HL-60 (cell line): ENCODE measurements at places on chromosomes 11 and 22.
A peak's percentile ranks its signal among the peaks of the same experiment; 100 is the strongest.

GRCh38 chr22:48142388-48142787 is 1379.9 kb downstream of the TBC1D22A start:
- no peak for DNase-seq

GRCh38 chr11:2149864-2150847 is 10.9 kb downstream of the INS start:
- DNase-seq = no peak

GRCh38 chr11:2107521-2107920 is 31.7 kb downstream of the IGF2 start:
- DNase-seq = no peak

DNA sequence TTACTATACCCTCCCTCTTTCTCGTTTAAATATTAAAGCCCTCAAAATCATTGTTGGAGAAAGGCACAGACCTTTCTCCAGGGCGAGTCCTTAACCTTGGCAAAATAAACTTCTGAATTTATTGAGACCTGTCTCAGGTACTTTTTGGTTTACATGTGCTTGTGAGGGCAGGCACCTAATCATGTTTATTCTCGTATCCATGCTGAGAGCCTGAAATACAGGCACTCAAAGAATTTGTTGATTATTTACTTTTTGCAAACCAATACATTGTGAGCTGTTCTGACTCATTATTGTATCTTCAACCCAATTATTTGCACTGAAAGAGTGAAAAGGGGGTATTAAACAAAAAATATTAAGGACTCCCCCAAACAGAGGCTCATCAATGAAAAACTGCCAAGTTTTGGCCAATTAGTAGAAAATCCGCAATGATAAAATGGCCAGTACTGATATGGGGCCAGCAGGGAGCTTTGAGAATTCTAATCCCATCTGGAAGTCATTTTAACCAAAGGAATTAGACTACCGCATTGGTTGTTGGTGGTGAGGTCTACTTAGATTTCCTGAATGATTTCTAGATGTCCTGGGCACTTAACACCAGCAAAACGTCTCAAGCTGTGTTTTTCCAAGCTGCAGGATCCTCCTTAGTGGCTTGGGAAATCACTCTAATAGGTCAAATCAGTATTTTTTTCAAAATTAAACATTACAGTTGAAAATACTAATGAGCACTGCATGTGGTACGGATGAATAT is 157.3 kb downstream of the SWAP70 start:
- no peak for DNase-seq

DNA sequence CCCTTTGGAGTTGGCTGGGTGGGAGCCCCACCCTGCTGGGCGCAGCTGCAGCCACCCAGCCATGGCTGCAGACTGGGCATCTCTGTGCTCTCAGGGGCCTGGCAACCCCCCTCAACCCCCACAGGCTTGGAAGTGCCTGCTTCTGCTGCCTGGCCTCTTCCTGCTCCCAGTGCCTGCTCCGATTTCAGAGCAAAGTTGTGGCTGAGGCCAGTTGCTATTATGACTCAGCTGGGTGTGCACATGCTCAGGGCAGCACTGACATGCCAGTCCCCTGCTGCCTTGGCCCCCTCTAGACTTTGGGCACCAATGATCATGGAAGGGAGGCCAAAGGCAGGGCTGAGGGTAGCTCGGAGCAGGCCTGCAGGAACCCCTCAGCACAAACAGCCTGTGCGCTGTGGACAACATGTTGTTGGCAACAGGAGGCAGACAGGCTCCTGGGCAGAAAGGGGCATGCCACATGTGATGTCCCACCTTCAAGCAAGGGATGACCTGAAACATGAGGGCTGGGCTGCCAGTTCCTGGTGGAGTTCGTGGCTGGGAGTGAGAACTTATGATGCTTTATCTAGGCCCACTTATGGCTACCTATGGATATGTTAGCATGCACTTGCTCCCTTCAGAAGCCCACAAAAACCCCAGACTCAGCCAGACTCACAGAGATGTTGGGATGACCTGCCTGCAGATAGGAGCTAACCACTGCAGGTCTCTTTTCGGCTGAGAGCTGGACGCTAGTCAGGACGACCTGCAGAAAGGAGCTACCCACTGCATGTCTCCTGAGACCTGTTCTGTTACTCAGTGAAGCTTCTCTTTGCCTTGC is 96.4 kb upstream of the AMOTL1 start:
- no peak for DNase-seq

DNA sequence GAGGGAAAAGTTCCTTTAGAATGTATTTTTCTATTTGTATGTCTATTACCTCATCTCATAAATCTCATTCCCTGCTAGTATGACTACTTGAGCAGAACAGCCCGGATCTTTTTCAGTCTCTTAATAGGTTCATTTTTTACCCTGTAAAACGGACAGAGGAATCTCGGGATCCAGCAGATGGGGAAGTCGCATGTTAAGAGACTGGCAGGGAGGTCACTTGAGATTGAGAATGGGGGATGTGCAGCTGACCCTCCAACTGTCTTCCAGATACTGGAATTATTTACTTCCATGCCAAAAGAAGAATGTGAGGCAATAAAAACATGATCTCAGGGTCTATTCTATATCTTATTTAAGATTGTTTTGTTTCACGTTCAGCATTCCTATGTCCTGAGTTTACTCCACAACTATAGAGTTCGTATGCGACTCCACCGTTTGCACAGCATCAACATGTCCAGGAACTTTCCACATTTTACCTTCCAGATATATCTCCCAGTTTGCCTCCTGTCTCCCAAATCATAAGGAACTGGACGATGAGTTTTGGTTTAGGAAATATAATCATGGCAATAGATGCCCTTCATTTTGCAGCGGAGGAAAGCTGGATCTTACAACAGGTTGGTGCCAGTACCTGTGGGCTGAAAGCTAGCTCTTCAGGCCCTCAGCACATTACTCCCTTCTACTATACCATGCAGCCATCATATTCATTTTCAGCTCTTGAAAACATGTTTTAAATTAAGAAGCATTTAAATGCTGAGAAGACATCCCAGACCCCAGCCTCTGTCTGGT is 181.5 kb downstream of the MAML2 start:
- DNase-seq = no peak

DNA sequence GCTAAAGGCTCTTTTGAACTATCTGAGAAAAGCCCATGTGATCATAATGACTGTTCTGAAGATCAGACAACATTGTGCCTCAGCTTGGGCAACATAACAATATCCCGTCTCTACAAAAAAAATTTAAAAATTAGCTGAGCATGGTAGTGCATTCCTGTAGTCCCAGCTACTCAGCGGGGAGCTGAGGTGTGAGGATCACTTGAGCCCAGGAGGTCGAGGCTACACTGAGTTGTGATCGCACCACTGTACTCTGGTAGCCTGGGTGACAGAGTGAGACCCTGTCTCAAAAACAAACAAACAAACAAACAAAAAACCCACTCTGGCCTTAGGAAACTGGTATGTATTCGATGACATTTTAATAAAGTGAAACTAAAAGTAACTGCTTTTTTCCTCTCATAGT is 1526.8 kb upstream of the TENM4 start:
- no peak for DNase-seq

- DNase-seq = no peak
Observed at GRCh38 chr11:118415739-118416068, 14.3 kb downstream of the ATP5MG start.

DNA sequence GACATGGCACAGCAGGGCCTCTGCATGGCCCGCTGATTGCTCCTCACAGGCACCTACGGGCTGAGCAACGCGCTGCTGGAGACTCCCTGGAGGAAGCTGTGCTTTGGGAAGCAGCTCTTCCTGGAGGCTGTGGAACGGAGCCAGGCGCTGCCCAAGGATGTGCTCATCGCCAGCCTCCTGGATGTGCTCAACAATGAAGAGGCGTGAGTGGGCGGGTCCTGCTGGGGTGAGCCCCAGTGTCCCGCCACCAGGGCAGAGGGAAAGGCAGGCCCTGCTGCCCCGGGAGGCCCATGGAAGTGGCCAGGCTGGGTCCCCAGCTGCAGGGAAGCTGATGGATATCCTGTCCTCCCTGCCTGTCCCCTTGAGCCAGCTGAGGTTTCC is 18.6 kb upstream of the DGCR8 start:
- no peak for DNase-seq

GRCh38 chr11:102664001-102664752 is 39.0 kb upstream of the MMP20 start:
- DNase-seq = no peak

DNA sequence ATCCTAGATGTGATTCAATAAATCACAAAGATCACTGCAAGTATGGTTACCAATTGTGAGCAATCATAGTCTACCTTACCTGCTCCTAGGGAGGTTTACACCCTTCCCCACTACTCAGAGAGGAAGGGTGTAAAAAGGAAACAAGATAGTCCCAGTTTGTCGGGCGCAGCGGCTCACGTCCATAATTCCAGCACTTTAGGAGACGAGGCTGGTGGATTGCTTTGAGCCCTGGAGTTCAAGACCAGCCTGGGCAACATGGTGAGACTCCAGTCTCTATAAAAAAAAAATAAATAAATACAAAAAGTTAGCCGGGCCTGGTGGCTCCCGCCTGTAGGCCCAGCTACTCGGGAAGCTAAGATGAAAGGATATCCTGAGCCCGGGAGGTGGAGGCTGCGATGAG is 962 bp upstream of the AMBRA1 start:
- no peak for DNase-seq

DNA sequence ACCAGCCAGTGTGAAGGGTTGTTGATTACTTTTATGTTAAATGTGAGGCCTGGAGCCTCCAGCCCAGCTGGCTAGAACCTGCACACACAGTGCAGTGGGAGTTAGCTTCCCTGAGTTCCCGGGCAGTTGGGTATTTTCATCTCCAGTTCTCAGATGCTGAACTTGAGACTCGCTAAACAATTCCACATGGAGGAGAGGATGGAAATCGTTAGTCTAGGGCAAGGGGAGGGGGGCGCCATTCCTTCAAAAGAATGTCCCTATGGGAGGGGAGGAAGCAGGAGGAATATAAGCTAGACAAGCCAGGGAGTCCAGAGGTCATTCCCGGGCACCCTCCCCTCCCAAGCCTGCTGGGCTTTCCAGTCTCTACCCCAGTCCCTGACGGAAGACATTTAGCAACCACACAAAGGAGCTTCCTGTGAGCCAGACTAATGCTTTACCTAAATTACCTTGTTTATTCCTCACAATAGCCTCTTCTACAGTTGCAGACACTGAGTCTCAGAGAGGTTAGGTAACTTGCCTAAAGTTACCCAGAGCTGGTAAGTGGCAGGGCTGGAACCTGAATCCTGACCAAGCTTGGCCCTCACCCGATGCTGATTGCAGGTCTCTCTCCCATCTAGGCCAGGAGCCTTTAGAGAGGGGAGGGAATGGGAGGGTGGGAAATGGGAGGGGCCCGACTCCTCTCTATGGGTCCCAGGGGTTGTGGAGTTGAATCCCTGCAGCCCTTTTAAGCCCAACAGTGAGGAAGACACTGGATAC is 1.9 kb upstream of the TSKU start:
- no peak for DNase-seq

GRCh38 chr11:44529895-44530412 is 35.5 kb upstream of the CD82 start:
- DNase-seq = peak; percentile 55

- no peak for DNase-seq
Observed at GRCh38 chr11:61034704-61035525, 63.4 kb downstream of the CD6 start.

GRCh38 chr22:45434981-45435380 is 21.5 kb downstream of the RIBC2 start:
- no peak for DNase-seq
